ENCODE measurements at places on chromosomes 5 and 9.

- no peak for DNase-seq
Observed at GRCh38 chr5:101534491-101535110, 631.5 kb upstream of the ST8SIA4 start.

DNA sequence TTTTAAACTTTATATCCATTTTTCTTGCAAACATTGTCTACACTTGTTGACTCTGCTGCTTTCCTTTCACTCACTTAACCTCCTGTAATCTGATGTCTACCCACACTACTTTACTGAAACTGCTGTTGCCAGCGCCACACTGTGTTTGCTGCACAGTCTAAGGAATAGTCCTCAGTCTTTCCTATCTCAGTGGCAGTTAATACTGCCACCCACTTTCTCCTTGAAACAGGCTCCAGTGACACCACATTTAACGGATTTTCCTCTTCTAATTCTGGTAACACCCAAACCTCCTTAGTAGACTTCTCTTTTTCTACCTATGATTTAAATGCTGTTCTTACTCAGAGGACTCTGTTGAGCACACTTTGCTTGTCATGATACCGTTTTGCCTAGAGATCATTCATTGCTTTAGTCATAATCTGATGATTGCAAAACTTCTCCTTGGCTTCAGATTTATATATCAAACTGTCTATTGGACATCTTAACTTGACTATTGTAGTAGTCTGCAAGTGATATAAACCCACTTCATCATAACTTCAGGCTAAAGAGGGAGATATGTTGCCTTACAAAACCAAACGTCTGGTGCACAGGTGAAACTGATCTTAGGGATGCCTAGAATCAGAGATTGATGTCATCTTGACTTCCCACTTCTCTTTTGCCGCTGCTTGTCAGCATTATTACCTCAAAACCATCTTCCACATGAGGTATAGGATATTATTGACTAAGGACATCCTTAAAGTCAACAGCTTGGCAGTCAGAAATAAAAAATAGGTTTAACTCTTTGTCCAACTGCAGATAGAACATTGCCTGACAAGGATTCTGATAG is 94.1 kb downstream of the CDC42SE2 start:
- DNase-seq: no peak

DNA sequence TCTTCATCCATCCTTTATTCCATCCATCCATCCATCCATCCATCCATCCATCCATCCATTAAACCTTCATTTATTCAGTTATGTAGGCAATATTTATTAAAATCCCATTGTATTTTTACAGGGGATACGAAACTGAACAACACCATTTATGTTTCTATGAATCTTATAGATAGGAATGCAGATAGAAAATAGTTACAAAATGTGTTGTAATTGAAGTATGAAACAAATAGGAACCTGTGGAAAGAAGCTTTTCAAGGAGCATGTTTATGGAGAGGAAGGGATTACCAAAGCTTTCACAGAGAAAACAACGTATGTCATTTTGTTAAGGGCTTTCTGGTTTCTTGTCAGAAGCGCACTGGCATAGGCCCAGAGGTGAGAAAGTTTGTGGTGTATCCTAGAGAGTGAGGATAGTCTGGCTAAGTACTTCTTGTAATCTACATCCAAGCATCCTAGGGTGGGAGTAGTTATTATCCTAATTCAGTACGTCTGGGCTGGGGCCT is 184.0 kb downstream of the CNTLN start:
- DNase-seq: no peak

DNA sequence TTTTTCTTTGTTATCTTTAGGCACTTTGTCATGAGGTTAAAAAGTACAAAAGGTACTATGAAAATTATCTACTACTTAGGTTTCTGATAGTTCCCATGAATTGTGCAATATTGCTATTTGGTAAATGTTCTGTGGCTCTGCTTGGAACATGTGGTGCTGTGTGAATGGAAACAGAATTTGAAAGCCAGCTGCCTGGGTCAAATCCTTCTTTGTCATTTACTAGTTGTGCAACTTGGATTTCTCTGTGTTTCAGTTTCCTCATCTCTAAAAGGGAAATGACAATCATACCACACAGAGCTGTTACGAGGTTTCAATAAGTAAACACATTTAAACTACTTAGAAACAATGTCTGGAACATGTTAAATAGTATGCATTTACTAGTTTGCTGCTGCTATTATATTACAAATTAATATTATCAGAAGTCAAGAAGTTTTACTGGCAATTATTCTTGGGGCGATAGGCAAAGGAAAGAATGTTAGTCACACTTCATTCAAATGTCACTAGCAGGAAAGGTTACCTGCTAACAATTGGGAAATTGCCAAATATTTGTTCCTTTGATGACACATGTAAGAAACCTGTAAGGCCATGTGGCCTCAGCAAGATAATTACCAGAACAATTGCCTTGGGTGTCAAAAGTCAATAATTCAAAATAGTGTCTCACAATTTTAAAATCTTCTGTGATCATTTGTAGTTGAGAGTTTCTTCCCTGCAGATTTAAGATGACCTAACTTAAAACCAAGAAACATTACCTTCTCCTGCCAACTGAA is 184.8 kb downstream of the KIAA0825 start:
- no peak for DNase-seq

- no peak for DNase-seq
Observed at GRCh38 chr5:33381243-33381642, 59.5 kb upstream of the TARS1 start.

DNA sequence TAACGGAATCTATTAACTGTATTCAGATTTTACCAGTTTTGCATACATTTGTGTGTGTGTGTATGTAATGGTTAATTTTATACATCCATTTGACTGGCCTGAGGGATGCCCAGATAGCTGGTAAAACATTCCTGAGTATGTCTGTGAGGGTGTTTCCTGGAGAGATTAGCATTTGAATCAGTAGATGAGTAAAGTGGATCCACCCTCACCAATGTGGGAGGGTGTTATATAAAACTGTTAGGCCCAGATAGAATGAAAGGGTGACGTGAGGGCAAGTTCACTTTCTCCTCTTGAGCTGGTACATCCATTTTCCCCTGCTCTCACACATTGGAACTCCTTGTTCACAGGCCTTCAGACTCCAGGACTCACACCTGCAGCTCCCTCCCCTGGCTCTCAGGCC is 88.7 kb downstream of the EMB start:
- no peak for DNase-seq

DNA sequence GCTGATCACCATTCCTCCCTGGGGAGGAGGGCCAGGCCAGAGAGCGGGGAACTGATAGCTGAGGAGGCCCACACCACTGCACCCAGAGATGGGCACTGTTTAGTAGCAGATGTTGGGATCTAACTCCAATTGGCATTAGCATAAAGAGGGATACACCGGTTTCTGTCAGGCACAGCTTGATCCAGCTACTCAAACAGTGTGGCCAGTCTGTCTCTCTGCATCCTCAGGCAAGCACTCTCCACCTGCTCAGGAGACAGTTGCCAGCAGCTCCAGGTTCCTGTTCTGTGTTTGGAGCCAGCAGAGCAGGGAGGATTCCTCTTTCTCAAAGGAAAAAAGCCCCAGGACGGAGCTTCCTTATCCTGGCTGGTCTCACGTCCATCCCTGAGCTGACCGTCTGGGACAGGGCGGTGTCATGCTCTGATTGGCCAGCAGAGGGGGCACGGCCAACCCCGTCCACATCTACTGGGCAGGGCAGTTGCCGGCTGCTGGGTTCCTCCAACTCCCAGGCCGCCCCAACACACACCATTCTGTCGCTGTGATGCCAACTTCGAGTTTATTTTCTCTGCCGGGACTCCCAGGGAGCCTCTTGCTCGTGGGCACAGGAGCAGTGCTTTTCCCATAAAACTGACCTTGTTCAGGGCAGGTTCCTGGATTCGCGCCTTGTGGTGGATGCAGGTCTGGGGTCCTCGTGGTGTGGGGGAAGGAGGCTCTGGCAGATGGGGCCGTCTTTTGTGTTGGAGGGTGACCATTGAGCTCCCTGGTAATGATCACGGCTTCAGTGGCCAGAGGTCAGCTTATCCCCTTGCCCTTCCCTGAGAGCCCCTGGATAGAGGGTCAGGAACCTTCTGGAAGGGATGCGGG is 47.9 kb downstream of the COL5A1 start:
- no peak for DNase-seq

DNA sequence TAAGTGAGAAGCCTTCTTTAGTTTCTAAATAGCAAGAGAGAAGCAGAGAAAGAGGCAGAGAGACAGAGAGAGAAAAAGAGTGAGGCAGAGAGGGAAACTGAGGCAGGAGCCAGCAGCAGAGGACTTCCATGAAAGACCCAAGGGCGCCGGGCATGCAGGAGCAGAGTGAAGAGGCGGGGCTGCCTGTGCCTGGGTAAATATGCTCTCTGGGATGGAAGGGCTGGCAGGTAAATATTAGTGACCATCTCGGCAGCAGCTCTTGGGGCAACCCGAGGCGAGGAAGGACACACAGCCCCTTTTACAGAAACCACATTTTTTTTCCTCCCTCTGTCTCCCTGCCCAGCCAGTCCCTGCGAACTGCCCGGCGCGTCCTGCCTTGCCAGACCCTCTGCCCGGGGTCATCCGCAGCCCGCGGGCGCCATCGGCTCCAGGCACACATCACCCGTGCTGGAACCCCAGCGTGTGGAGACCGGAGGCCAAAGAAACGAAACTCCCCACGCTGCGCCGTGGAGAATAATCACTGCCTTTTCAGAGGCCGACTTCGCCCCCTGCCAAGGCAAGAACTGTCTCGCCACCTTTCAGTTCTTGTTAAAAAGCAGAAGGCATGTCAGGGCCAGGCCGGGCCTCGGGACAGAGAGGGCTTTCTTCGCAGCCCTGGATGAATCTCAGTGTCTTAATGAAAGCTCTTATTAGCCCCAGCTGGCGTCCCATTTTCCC is 61.3 kb downstream of the BOD1 start:
- no peak for DNase-seq

GRCh38 chr5:38257308-38258041 is 884 bp upstream of the EGFLAM start:
- no peak for DNase-seq

GRCh38 chr9:34555002-34555348 is 32.2 kb upstream of the ENHO start:
- peak; percentile 70 for DNase-seq

- no peak for DNase-seq
Observed at GRCh38 chr5:67510204-67510603, 313.6 kb upstream of the CD180 start.

- no peak for DNase-seq
Observed at GRCh38 chr5:171269717-171270116, 39.3 kb upstream of the TLX3 start.

- no peak for DNase-seq
Observed at GRCh38 chr5:6026766-6027406, 351.5 kb downstream of the MED10 start.

DNA sequence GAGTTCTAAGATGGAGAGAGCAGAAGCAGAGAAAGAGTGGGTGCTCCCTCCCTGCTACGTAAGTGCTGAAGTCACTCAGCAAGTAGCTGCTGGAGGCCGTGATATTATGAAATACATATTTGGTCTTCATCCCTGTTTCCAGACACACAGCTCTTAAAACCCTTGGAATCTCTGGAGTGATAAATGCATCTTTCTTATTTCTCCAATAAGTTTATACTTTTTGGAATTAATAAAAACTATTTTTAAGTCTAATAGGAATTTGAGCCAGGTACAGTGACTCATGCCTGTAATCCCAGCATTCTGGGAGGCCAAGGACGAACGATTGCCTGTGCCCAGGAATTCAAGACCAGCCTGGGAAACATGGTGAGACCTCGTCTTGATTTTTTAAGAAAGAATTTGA is 60.6 kb downstream of the AUH start:
- DNase-seq: no peak

DNA sequence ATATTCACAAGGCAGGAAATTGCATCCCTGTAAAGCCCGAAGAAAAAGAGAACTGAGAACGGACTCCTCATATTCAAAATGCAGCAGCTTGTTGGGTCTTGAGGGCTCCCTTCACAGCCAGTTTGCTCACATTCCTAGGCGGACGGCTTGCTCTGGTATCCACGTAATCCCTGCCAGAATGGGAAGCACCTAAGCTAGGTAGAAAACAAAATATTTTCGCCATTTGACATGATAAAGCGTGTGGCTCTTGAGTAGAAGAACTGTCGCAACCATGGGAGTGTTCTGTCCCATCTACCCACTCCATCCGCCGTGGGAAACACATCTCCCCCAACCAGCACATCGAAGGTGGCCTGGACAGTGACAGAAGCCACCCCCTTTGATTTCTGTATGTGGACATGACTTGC is 183.1 kb downstream of the GAS1 start:
- no peak for DNase-seq
